ENCODE measurements at places on chromosomes 4 and X. TPM values are rescaled to one million over a fixed set of nuclear protein-coding genes. Genes with fewer than 3 reads are reported as not detected.

DNA sequence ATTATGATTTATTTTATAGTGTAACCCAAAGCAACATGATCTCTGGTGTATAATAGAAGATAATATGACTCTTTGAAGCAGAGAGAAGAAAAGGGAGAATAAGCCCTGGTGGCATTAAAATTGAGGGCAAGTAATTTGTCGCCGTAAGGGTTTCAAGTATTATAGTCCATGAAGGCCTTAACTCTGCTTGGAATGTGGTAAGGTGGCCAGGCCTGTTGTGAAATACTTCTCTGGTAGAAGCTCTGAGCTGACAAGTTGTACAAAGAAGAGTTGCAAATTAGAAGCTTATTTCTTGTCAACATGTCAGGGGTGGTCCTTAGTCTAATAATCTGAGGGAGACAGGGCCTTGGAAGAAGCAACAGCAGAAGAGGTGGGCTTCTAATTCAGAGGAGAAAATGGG, 151.7 kb upstream of the HHIP start:
- no peak for DNase-seq

- no peak for DNase-seq
Observed at GRCh38 chrX:54714424-54714823, 83.6 kb downstream of the ITIH6 start.

GRCh38 chr4:4637710-4638109, 95.9 kb upstream of the STX18 start:
- no peak for DNase-seq

GRCh38 chr4:80989921-80990544, 40.5 kb upstream of the BMP3 start:
- DNase-seq = no peak

- DNase-seq = no peak
Observed at GRCh38 chr4:77172336-77172735, 15.3 kb downstream of the CCNG2 start.

- no peak for DNase-seq
Observed at GRCh38 chr4:110514889-110515479, 39.0 kb downstream of the ENPEP start.

- DNase-seq = no peak
Observed at GRCh38 chrX:13339607-13340006, 19.8 kb upstream of the ATXN3L start.

GRCh38 chrX:108437349-108438109, 693 bp downstream of the COL4A6 start:
- DNase-seq = no peak

- no peak for DNase-seq
Observed at GRCh38 chr4:38151873-38152272, 191.7 kb downstream of the PTTG2 start.

- DNase-seq = no peak
Observed at GRCh38 chrX:132071254-132071653, 48.2 kb downstream of the STK26 start.

DNA sequence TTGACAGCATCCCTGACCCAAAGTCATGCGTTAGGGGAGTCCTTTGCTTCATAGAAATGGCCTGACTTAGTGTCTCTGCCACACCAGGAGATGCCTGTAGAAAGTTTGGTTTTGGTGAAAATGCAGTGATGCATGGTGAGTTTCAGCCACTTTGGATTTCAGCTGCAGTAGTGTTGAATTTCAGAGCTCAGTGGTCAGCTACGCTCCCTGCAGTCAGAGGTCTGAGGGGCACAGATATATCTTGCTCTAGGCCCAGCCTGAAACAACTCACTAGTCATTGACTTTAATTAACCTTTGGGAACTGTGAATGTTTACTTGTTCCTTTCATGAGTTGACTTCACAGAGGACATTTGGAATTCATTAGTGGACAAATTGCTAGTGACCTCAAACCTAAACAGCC, 17.5 kb downstream of the RBMX2 start:
- no peak for DNase-seq

DNA sequence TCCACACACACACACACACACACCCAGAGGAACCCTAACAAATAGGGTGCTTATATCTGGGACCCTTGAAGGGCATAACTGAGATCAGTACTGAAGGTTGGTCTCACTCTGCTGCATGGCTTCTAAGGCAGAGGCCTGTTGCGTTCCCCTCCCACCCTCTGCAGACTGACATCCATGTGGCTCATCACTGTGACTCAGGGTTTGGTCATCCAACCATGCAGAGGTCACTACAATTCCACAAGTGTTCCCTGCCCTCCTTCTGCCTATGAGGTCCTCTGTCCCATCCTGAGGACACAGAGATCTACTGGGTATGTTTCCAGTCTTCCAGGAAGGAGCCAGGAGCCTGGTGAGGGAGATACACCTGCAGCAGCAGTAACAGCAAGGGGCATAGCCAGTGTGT, 55.8 kb downstream of the XAGE2 start:
- DNase-seq = no peak

GRCh38 chr4:123485601-123486000, 89.0 kb downstream of the SPRY1 start:
- DNase-seq = no peak

GRCh38 chr4:173835903-173836302, 305.9 kb upstream of the HAND2 start:
- peak; percentile 27 for DNase-seq

DNA sequence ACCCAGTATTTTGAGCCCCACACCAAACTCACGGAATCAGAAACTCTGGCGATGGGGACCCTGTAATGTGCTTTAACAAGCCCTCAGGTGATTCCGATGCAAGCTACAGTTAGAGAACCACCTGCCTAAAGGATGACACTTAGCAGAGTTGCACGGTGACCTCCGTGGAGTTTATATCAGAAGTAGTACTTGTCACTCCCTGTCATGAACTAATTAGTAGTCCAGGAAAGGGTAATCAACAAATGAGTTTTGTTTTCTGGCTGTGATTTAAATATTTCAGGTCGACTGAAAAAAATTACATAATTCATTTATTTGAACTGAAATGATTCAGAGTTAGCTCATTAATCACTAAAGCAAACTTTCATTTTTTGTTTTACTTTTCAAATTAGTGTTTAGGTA, 56.4 kb downstream of the TMA16 start:
- DNase-seq = no peak

DNA sequence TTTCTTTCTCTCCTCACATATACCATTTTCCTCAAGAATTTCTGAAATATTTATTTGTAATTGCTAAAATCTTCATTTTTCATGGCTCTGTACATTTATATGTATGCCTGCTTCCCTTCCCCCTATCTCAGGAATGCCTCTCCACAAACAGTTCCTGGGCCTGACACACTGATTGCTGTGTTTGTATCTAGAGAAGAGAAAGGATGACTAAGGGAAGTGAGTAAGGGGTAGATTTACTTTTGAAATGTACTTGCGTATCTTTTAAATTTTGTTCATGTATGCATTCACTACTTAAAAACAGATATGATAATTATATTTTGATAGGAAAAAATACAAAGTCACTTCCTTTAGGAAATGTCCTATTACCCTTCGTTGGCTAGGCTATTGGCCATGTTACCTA, 790.8 kb downstream of the PCDH18 start:
- no peak for DNase-seq

DNA sequence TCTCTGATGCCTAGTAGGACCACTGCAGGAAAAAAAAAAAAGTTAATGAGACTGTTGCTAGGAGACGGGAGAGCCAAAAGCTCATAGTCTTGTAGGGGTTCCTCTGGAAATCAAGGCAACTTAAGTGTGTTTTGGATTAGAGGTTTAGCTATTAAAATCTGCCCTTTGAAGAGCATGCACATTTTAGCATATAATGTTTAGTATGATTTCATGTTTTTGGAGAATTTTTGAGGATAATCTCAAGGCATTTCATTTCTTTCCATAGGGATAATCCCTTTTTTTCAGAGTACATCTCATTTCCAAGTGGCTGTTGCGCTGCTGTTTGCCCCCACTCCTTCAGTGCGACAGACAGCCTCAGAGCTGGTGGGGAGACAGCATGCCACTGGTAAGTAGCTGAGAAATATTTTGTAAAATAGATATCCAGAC, at the start of gene LINC00632:
Gene LINC00632, plus strand, starts transcription at position 339 of the 426 bp plus-strand sequence.
- no peak for DNase-seq

DNA sequence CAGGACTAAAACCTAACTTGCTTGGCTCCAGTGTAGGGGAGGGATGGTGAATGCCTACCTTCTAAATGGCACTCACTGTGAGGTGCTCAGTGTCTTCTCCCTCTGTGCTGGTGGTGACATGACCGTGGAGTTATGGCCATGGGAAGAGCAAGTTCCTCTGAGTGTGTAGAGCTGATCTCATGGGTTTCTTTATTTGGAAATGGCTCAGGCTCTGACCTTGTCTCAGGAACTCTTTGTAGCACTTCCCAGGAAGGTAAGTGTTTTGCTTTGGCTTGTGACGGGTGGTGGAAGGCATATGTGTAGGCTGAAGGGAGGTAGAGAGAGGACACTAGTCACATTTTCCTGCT, 6.4 kb downstream of the MSN start:
- no peak for DNase-seq

GRCh38 chr4:37762294-37762990, 64.0 kb upstream of the PGM2 start:
- no peak for DNase-seq

- no peak for DNase-seq
Observed at GRCh38 chrX:122907375-122907774, 276.7 kb upstream of the GRIA3 start.

DNA sequence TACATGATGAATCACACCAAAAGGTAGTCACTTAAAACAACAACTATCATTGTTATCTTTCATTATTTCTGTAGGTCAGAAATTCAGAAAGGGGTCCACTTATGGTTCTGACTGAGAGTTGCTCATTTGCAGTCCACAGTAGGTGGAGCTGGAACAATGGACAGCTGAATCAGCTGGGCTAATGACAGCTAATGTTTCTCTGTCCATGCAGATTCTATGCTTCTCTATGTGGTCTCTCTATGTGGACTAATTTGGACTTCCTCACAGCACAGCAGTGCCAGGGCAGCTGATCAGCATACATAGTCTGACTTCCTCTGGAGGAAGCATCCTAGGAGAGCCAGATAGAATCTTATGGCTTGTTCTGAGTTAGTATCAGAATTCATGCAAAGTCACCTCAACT, 131.7 kb upstream of the INTU start:
- DNase-seq = no peak

DNA sequence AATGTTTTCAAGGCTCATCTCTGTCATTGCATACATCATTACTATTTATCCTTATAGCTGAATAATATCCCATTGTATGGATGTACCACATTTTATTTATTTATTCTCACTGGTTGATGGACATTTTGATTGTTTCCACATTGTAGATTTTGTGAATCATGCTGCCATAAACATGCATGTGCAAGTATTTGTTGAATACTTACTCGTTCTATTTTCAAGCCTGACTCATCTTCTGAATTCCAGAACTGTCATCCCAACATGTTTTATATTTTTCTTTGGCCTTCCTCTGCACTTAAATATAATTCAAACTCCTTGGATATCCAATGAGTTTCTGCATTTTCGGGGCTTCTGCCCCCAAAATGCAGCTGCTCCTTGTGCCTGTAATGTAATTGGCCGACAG, 77.6 kb downstream of the MXRA5 start:
- no peak for DNase-seq

GRCh38 chrX:36445566-36445965, 526.0 kb downstream of the CFAP47 start:
- DNase-seq = no peak

DNA sequence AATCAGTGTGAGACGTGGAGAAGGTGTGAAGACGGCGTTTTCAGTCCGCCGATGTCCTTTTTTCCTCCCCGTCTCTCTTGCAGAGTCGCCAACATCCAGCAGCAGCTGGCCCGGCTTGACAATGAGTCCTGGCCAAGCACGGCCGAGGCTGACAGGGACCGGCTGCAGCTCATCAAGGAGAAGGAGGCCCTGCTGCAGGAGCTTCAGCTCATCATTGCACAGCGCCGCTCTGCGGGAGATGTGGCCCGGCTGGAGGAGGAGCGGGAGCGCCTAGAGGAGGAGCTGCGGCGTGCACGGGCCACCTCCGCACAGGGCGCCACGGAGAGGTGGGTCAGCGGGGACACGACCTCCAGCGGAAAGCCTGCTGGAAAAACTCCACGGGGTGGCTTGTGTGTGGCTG, 47.1 kb upstream of the CLCN4 start:
- peak; percentile 53 for DNase-seq

- no peak for DNase-seq
Observed at GRCh38 chrX:50967736-50968135, 57.2 kb downstream of the BMP15 start.

- no peak for DNase-seq
Observed at GRCh38 chr4:159298502-159298901, 195.6 kb downstream of the RAPGEF2 start.

DNA sequence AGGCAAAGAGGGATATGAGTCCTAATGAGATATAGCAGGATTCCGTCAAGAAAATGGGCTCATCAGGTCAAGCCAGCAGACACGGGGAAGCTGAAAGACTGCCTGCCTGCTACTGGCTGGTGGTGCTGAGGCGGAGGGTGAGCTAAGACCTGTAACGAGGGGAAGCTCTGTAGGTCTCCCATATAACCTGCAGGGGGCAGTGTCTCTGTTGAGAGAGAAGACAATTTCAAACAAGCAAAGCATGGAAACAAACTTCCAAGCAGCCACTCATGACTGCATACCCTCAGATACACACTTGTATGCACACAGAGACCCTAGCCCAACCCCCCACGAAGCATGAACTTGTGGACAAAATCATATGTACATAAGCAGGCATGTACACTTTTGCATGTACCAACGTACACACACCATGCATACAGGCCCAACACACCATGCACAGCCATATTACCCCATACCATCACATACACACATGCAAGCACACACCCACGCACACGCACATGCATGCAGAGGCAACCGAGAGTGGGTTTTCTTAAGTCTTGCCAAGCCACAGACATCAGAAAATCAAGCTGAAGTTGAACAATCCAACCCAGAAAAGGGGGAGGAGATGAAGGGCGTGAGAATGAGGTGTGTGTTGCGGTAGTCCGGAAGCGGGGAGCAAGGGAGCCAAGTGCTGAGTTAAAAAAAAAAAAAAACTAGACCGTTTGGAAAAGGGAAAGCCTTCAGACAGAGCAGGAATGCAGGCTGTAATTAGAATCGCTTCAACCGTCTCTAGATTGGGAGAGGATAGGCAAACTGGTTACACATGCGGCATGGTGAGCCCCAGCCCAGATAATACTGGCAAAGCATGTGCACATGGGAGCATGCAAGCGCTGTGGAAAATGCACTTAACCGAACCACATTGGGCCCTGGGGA, 71.0 kb downstream of the PJA1 start:
- peak; percentile 37 for DNase-seq

GRCh38 chr4:75939890-75940691, 722 bp downstream of the NAAA start:
- DNase-seq = peak; percentile 62

The TDO2 gene
- not detected for total RNA-seq

The FBXL5 gene
- total RNA-seq = 130 TPM

The F8A3 gene
- total RNA-seq = not detected

The ELOVL6 gene
- total RNA-seq = 9.7 TPM

The ENPP6 gene
- total RNA-seq = not detected

The MCF2 gene
- total RNA-seq = not detected

The CSTF2 gene
- total RNA-seq = 24.8 TPM

The SSX2B gene
- not detected for total RNA-seq

The FAM133A gene
- 0.30 TPM for total RNA-seq
